ENCODE measurements at places on chromosomes 12 and 14. TPM values are rescaled to one million over a fixed set of nuclear protein-coding genes. Genes with fewer than 3 reads are reported as not detected.

- DNase-seq, result no peak
- no peak overlapping the region for H3K27ac ChIP-seq
- no peaks in the 10 kb centered on the region for H3K27me3 ChIP-seq
- H3K4me3 ChIP-seq, result no peak overlapping the region
- H3K4me1 ChIP-seq, result no peaks in the 10 kb centered on the region
Measured at GRCh38 chr12:72957454-72957853, 685.3 kb downstream of the TRHDE start.

KRT71 gene
- total RNA-seq, result not detected

DNA sequence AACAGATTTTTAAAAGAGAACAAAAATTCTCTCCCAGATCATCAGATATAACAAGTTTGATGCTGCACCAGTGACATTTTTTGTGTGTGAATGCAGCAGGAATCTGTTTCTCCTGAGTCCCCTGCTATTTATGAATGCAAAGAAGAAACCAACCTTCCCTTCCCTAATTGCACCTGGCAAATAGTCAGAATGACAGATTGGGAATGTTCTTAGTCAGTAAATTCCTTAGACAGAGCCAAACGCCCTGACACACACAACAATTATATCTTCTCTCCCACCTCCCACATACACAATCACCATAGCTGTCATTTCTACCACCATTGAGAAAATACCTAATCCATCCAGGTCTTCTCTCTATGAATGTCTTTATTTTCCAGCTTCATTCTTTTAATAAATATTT, 174.4 kb downstream of the ALG10B start:
- no peak overlapping the region for H3K27ac ChIP-seq
- H3K36me3 ChIP-seq, result no peaks in the 10 kb centered on the region
- no peak overlapping the region for H3K4me3 ChIP-seq
- no peaks in the 10 kb centered on the region for H3K27me3 ChIP-seq

DNA sequence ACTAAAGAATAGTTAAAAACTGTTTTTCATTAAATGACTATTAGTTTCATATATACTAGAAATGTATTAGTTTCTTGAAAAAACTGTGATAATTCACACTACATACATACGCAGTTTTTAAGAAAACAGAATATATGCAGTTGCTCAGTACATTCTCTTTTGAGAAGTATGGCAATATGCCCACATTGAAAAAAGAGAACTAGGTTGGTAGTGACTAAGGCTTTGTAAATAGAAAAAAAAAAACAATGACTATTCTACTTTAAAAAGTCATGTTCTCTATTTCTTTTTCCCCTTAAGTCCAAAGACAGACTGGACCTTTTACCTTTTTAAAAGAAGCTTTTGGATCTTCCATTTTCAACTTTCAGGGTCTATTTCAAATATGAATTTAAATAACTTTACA, 25.0 kb downstream of the SNX6 start:
- no peaks in the 10 kb centered on the region for H3K27me3 ChIP-seq
- no peak for DNase-seq
- H3K4me1 ChIP-seq, result no peaks in the 10 kb centered on the region
- H3K4me3 ChIP-seq, result no peak overlapping the region
- peaks cover 85% of the 10 kb centered on the region for H3K36me3 ChIP-seq

DNA sequence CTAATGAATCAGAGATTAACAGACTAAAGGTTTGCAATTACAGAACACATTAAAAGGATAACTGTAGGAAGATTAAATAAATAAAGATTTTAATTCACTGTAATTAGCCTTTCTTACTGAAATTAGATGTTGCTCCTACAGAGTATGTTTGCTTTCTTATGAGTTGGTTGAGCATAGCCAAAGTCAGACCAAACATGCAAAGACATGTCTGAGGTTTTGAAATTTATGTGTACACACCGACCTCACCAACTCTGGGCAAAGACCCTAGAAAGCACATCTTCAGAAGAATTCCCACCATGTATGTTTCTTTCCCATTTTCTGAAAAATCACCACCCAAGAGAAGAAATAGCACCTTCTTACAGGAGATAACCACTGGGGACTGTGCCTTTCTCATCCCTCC, 159.2 kb downstream of the PAX9 start:
- no peak overlapping the region for H3K27ac ChIP-seq
- no peaks in the 10 kb centered on the region for H3K4me1 ChIP-seq
- H3K27me3 ChIP-seq, result no peaks in the 10 kb centered on the region
- no peak for DNase-seq

GRCh38 chr14:101505236-101505970, 55.9 kb upstream of the DIO3 start:
- H3K4me1 ChIP-seq, result peaks cover 15% of the 10 kb centered on the region
- no peak overlapping the region for H3K27ac ChIP-seq
- H3K27me3 ChIP-seq, result peaks cover 45% of the 10 kb centered on the region

DNA sequence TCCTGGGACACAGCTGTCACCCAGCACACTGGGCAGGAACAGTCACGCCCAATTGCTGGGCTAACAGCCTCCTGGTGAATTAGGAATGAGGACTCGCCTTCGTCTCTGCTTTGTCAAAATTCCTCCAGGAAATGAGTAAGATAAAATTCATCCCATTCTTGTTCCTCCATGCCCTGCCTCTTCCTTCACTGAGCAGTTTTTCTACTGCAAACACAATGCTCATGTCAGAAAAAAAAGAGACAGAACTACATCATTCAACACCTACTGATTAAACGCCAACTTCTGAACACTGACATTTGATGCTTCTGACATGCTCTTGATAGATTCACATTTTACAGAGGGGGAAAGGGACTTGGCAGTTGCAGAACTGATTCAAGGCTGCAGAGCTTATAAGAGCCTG, 37.5 kb upstream of the DTX1 start:
- no peak overlapping the region for H3K27ac ChIP-seq
- peaks cover 10% of the 10 kb centered on the region for H3K27me3 ChIP-seq
- no peak for DNase-seq

DNA sequence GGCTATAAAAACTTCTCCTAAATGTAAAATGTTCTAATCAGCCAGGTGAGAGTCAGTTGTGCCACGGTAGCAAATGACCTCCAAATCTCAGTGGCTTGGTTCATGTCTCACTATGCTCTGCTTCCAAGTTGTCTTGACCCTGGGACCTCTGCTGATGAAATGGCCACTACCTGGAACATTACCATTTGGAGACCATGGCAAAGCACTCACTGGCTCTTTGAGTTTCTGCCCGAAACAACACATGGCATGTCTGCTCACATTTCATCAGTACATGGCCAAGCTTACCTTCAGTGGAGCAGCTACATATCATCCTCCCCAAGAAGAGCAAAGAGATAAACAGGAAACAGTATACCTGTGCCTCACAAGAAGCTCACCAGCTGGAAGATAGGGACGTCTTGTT, 40.2 kb downstream of the PLEKHG7 start:
- H3K4me3 ChIP-seq, result no peak overlapping the region
- H3K4me1 ChIP-seq, result no peaks in the 10 kb centered on the region
- H3K27ac ChIP-seq, result no peak overlapping the region
- no peak for DNase-seq

- H3K4me3 ChIP-seq, result no peak overlapping the region
- H3K36me3 ChIP-seq, result peaks cover 60% of the 10 kb centered on the region
- H3K27ac ChIP-seq, result no peak overlapping the region
- no peak for DNase-seq
- H3K27me3 ChIP-seq, result no peaks in the 10 kb centered on the region
- H3K4me1 ChIP-seq, result no peaks in the 10 kb centered on the region
Measured at GRCh38 chr14:74476607-74477006, 16.5 kb downstream of the NPC2 start.

DNA sequence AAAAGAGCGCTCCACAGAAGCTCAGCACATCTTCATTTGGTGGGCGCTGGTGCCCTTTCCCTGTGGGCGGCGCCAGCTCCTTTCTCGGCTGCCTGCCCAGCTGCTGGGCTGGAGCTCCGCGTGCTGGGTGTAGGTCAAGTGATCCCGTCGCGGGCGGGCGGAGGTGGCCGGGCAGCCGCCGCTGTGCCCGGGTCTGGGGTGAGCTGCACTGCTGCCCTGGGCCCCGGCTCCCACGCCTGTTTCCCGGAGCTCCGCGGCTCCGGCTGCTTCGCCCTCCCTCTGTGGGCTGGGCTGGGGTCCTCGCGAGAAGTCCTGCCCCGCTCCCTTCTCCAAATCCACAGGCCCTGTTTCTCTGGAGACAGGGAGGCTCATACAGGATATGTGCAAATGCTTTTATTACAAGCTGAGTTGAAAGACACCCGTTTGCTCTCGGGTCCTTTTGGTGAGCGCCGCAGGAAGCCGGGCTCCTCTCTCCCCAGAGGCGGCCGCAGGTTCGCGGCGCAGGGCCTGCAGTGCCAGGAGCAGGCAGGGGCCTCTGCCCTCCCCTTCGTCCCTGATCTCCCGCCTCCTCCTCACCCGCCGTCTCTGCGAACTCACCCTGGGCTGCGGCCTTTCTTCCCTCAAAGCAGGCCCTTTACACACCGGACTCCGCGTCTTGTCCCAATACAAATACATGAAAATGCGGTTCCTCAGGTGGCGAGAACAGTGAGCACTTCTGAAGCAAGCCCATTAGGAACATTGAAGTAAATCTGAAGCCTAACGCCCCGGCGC, 67.8 kb upstream of the CAPRIN2 start:
- no peak overlapping the region for H3K4me3 ChIP-seq
- DNase-seq, result no peak
- H3K4me1 ChIP-seq, result peaks cover 9% of the 10 kb centered on the region
- H3K27me3 ChIP-seq, result peaks cover 16% of the 10 kb centered on the region

GRCh38 chr14:61433169-61433568, 111.8 kb downstream of the PRKCH start:
- no peak overlapping the region for H3K27ac ChIP-seq
- no peaks in the 10 kb centered on the region for H3K27me3 ChIP-seq
- H3K4me3 ChIP-seq, result no peak overlapping the region
- DNase-seq, result no peak
- H3K36me3 ChIP-seq, result no peaks in the 10 kb centered on the region

SMOC1 gene
- total RNA-seq, result 7.3 TPM
